ENCODE measurements at places on chromosomes 12 and 14.

DNA sequence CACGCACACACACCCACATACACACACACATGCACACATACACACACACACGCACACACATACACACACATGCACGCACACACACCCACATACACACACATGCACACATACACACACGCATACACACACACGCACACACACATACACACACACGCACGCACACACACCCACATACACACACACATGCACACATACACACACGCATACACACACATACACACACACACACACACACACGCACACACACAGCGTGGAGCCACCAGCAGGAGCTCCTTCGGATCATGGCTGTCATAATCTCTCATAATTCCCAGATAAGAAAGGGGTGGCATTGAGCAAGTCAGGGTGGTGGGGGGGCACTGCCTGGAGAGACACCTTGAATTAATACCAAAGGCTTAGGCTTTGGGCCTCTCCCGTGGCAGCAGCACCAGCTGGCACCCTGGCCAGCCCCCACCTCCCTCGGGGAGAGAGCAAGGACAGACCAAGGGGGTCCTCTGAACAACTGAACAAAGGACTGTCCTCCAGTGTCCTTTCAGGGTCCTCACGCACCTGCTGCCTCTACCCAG is 21.9 kb downstream of the ANO2 start:
- DNase-seq: no peak

DNA sequence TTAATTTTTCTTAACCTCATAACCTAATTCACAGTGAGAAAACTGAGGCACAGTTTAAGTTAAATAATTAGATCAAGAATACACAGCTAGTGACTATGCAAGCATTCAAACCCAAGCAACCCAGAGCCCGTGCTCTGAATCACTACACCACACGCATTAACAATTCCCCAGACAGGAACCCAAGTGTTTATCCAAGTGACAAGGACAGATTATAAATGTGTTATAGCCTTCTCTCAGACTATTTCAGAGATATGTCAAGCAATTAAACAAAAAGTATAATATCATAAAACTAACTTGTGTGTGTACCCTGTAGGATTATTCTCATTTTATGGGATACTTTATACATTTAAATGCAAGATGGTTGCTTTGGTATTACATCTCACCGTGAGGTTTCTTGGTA is 43.8 kb downstream of the MED13L start:
- no peak for DNase-seq

DNA sequence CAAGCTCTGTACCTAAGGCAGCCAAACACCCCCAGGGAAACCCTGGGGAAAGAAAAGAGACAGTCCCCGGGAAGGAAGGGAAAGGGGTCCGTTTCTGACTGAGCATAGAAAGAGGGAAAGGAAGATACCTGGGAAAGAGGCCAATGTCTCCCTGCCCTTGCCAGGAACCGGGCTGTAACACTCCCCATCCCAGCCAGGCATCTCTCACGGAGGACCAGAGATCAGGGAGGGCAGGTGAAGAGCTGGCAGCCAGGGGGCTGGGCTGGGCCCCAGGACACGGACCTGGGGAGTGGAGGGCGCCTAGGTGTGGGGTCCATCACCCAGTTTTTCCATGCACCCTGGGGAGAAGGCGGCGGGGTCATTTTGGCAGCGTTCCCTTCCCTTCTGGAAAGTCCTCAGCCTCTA is 18.9 kb upstream of the PLEKHH1 start:
- no peak for DNase-seq

DNA sequence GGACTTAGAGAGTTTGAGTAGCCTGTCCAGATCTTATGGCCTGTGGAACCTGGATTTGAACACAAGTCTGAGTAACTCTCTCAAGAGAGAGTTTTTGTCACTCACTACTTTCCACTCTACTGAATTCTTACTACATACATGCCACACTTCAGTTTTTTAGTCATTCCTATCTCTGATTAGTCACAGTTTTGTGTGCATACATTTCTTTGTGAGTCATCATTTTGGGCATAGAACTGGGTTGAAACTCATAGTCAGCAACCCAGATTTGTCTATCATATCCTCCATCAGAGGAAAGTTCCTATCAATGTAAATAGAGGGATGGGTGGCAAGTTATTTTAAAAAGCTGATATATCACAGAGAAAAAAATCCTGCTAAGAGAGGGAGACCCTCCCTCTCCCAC is 42.9 kb downstream of the FLRT2 start:
- DNase-seq: peak; percentile 84

Measured in fibroblast of upper back skin (primary cell).